ENCODE measurements at places on chromosomes 2 and 18.

DNA sequence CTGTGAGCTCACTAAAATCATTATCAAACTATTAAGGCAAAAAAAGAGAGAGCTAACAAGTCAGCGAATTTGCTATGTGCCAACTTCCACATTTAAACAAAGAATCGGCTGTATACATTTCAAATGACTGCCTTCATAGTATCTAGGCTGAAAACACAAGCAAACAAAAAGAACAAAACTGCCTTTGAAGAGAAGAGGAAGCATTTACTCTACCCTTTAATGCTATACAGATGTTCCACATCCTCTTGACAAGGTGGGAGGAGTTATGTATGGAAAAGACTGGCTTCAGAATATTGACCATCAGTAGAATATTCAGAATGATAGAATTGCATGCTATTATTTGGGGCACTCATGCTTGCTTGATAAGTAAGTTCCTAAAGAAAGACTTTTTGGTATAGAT, 741.7 kb downstream of the PLCL1 start:
- no peak for DNase-seq

GRCh38 chr2:9736021-9736420, 105.2 kb upstream of the YWHAQ start:
- no peak for DNase-seq

GRCh38 chr18:34493566-34494358, 216.3 kb upstream of the DTNA start:
- no peak for DNase-seq

DNA sequence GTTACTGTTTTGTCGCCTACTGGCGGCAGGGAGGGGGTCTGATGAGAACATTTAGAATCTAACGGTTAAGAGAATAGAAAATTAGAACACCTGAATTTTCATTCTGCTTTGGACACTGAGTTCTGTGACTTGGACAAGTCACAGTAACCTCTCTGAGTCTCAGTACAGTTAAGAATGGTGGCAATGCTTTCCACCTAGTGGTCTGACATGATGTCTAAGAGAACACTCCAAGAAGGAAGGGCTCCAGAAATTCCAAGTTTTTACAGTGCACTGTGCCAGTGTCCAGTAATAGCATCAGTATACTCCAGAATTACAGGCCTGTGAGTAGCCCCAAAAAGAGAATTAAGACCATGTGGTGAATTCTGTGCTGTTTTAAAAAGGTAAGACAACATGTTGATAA, 174.1 kb upstream of the ZFP36L2 start:
- no peak for DNase-seq

- DNase-seq, result no peak
These were observed 18.2 kb downstream of the CDKL4 start for GRCh38 chr2:39225567-39225966.

DNA sequence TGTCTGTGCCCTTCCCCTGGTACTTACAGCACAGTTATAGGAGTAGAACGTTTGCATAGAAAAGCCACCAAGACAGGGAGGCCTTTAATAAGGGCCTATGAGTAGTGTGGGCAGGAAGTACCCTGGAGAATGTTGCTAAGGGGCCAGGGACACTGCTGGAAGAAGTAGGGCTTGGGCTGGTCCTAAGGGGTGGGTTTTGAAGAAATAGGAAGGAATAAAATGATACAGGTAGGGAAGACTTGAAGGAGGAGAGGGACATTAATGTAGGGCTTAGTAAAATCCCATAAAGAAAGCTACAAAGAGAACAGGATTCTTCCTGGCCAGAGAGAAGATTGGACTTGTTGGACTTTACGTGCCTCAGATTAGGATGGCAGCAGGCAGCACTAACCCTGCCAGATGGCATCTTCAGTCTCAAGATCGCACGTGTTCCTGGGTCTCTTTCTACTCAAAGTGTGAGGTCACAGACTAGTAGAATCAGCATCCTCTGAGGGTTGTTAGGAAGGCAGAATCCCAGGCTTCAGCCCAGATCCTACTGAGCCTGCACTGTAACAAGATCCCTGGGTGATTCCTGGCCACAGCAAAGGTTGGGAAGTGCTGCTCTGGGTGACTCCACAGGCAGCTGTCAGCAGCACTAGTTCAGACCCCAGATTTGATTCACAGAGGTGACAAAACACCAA, 39.2 kb downstream of the EPAS1 start:
- DNase-seq, result no peak

DNA sequence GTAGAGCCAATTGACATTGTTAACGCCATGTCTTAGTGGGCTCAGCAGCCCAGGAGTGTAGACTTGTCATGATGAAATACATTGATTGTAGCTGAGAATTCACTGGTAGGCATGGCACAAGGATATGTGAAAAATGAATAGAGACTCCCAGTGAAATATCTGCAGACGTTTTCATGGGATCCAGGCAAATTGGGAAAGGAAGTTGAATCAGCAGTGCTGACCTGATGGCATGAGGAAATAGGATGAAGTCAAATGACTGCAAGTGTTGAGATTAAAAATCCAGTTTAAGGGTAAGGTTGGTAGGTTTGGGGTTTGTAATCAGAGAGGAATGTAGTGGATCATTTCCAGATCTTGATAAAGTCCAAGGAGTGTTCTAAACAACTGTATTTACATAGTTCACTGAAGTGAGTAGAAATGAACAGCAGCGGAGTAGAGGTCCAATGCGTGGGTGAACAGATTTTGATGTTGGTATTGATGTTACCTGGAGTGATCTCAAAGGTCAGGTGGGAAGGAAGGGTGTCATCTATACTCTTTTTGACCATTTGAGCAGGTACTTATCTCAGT, 24.6 kb downstream of the INSIG2 start:
- DNase-seq, result no peak

DNA sequence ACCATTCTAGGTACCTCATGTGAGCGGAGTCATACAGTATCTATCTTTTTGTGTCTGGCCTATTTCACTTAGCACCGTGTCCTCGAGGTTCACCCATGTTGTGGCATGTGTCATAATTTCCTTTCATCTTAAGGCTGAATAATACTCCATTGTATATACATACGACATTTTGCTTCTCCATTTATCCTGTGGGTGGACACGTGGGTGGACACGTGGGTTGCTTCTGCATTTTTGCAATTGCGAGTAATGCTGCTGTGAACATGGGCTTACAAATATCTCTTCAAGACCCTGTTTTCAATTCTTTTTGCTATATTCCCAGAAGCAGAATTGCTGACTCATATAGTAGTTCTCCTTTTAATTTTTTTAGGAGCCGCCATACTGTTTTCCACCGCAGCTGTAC, 243.6 kb upstream of the EPAS1 start:
- no peak for DNase-seq

DNA sequence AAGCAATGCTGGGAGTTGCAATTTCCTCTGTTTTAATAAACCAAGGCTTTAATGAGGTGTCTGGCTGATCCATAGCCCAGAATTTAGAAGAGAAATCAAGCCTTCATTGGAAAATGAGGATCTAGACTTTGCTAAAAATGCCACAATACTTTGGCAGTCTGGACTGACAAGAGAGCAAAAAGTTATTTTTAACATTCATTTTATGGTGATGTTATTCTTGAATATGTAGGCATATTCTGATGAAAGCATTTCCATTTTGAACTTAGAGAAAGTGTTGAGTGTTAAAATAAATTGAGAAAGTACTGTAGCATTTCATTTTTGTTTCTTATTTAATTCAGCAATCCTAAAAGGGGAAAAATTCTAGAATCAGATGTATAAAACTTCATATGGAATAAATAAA, 151.8 kb upstream of the HNMT start:
- no peak for DNase-seq

GRCh38 chr2:71173096-71173495, 42.7 kb downstream of the MPHOSPH10 start:
- DNase-seq, result no peak

DNA sequence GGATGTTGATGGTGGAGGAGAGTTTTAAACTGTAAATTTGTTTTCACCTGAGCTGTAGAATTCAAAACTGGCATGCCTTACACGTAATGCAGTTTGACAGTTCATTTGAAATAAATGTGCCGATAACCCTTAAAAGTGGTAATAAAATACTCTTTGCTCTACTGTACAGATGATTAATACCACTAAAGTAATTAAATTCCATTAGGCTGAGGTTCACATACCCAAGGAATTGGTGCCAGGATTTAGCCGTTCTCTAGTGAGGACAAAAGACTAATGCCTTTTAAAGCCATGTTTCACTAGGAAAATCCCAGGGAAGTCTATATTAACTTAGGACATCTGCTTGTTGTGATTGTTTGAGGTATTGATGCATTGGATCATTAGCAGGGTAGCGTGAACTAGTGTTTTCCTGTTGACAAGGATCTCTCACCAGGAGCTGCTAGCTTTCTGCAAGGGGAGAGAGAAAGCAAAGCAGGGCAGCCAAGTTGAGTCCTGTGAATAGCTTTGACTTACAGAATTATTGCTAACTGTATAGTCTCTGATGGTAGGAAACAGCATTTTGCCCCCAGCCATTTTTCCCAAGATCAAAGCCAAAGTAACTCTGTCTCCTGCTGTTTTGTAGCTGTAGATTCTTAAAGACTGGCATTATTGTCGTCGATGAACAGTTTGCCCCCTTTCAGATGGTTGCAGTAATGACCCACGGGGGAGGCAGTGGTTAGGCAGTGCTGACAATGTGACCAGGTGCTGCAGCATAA, 280.9 kb upstream of the FANCL start:
- DNase-seq, result no peak

DNA sequence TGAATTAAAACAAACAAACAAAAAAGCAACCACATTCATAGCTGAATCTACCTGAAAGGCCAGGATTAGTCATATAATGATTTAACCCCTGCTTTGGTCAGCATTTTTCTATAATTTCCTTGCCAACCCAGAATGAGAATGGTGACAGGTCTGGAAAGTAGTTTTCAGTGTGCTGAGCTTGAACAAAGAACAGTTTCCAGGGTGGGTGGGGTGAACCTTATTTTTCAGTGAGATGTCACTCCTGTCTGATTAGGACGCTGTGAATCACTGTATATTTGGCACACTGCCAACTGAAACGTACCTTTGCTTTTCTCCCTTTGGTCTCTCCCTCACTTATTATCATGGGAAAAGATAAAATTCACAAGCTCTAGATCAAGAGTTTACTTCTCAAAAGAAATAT, 35.0 kb upstream of the DSC1 start:
- DNase-seq, result no peak

- DNase-seq, result peak; percentile 57
These were observed 68.3 kb downstream of the TNS1 start for GRCh38 chr2:217934321-217935131.

- no peak for DNase-seq
These were observed 9.2 kb upstream of the GALNT3 start for GRCh38 chr2:165803123-165803760.

- no peak for DNase-seq
These were observed 151.8 kb upstream of the PTPRM start for GRCh38 chr18:7415081-7415894.

DNA sequence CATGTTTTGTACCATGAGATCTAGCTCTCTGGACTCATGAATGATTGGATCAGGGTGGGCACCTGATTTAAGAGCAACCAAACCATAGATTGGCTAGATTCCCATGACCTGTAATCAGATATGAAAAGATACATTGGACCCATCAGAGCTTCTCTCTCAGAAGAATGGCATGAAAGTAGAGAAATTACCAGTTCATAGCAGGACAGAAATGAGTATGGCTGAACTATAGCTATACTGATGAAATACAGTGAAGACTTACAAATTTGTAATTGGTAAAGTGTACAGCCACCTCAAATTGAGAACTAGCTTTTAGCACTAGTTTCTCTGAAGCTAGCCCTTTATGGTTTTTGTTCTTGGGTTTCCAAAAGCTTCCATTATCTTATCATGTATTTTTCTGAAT, 19.0 kb upstream of the EML4 start:
- DNase-seq, result no peak

GRCh38 chr18:55244546-55244945, 285.3 kb upstream of the CCDC68 start:
- no peak for DNase-seq

- peak; percentile 53 for DNase-seq
These were observed 1.4 kb upstream of the CTNNA2 start for GRCh38 chr2:79511320-79511951.

DNA sequence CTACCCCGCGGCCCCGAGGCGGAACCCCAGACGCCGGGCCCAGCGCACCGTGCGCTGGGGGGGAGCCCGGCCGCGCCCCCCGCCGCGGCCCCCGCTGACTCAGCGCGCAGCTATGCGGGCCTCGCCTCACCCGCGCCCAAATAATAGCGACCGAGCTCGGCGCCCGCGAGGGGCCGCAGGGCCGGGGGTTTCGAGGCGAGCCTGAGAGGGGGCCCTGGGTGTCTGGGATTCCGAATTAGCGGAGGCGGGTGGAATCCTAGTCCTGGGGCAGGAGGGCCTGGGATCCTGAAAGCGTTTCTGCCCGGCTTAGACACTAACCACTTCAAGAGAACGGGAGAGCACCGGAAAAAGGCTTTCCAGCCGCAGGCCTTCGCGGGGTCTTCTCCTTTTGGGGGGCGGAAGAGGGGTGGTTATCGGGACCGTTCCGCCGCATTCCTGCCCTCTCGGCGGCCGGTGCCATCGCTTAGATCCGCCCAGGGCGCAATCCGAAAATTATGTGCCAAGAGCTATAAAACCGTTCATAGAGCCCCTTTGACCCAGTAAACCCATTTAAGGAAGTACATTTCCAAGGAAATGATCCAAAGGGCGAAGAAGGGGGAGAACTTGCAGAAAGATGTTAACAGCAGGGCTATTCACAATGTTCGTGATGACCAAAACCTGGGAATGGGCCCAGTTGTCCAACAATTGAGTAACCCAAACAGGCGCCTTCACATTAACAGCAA, 681 bp upstream of the ROCK2 start:
- no peak for DNase-seq

DNA sequence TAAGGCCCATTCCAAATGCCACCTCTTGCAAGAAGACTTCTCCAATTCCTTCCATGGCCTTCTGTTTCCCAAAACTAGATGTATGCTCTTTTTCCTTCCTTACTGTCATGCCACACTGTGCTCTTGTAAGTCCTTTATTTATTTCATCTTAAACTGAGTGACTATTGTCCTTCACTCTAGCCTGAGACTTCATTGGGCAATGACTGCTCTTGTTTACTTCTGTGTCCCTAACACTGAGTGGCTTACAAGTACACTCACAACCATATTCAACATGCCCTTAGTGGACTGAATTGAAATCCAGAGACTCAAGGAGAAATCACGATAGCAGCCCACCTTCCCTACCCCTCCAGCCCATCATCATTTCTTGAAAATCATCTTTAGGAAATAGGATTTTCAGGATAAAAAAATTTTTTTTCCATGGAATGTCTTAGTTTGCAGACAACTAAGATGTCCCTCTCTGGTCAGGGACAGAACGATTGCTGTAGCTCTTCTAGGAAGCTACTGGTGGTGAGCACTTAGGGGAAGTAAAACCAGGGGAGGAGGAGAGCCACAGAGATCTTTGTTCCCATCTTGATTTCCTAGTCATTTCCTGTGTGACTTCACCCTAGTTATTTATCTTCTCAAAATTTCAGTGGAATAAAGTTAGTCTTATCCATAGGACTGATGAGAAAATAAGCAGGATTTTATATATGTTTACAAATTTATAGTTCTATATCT, 80.7 kb downstream of the CYRIA start:
- no peak for DNase-seq

- no peak for DNase-seq
These were observed 136.7 kb downstream of the CCBE1 start for GRCh38 chr18:59560556-59560955.

All from forelimb muscle (tissue), 1 donor.